Left lobe of liver (tissue), 2 donors: ENCODE measurements at places on chromosomes 3 and 15. TPM values are rescaled to one million over a fixed set of nuclear protein-coding genes. Genes with fewer than 3 reads are reported as not detected.

Gene PAQR5
- 0.50 TPM for total RNA-seq

DNA sequence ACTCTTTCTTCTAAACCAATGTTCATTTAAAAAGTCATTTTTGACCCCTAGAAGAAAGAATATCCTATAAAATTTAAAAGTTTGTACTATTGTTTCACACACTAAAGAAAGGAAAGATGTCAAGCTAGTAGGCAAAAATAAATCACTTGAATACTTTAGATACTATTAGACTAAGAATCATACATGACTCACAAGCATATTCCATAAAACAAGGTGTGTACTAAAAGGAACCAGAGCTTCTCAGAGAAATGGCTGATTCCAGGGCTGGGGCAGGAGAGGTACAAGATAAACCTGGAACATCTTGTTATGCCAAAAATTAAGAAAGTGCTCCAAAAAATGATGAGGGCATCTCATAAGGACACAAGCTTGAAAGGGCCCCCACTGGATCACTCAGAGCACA lies 8.7 kb downstream of the DLG1 start:
- DNase-seq: no peak

GRCh38 chr3:70038693-70039092 lies 39.2 kb downstream of the SAMMSON start:
- no peak for DNase-seq

DNA sequence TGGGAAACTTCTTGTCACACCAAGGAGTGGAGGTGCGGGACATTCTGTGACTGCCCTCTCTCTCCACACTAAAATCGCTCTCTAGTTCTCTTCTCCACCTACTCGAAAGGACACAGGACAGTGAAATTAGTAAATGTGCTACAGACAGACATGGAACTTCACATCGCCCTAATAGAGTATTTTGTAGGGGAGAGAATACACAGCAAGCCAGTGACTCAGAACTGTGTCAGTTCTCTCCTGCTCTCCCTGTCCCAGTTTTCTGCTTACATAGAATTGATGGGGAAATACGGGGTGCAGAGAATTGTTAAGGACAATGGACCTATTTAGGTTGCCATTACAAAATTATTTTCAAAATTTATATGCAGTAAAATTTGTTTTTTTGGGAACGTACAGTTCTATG lies 159.6 kb upstream of the GADL1 start:
- no peak for DNase-seq

GRCh38 chr3:41708176-41708575 lies 253.7 kb downstream of the ULK4 start:
- DNase-seq: no peak

GRCh38 chr15:70474471-70475406 lies 288.6 kb downstream of the UACA start:
- peak; percentile 97 for DNase-seq

DNA sequence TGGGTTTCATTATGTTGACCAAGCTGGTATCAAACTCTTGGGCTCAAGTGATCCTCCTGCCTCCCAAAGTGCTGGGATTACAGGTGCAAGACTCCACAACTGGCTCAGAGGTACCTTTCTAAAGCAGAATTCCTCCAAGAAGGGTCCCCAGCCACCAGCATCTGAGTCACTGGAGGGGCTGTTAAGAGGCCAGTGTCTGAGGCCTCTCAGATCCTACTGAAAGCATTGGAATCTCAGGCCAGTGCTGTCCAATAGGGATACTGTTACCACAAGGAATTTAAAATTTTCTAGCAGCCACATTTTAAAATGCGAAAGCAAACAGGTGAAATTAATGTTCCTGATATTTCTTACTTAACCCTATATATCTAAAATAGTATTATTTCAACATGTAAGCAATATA lies 1.3 kb downstream of the CAV3 start:
- no peak for DNase-seq

- no peak for DNase-seq
Measured at GRCh38 chr3:61944726-61945125, 383.4 kb downstream of the PTPRG start.
